Stimulated activated CD4-positive, alpha-beta T cell treated with anti-CD3 and anti-CD28 coated beads, Interleukin-1b, Interleukin-23, amount 100 ng/mL, for 4 hours (primary cell): ENCODE measurements at places on chromosomes 5 and 9.
A peak's percentile ranks its signal among the peaks of the same experiment; 100 is the strongest.

- DNase-seq, result no peak
These were observed 44.8 kb upstream of the ALDOB start for GRCh38 chr9:101480386-101480785.

- no peak for DNase-seq
These were observed 31.3 kb upstream of the IRGM start for GRCh38 chr5:150815010-150815409.

DNA sequence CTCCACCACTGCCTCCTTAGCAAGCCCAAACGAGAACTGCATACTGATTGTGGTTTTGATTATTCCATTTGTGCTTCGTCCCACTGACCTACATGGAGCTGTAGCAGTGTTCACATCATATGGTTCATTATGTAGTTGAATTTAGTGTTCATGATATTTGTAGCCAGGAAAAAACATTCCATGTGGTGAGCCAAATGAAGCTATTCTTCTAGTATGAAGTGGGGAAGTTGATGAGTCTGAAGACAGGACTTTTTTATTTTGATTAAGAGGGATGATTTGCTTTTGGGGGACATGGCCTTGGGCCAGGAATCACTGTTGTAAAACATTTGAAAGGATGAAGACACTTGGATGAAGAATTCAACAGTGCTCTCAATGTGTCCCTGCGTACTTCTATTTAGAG, 192.9 kb upstream of the SLC27A6 start:
- DNase-seq, result no peak

- DNase-seq, result no peak
These were observed 159.9 kb downstream of the TMEM38B start for GRCh38 chr9:105854026-105854782.

DNA sequence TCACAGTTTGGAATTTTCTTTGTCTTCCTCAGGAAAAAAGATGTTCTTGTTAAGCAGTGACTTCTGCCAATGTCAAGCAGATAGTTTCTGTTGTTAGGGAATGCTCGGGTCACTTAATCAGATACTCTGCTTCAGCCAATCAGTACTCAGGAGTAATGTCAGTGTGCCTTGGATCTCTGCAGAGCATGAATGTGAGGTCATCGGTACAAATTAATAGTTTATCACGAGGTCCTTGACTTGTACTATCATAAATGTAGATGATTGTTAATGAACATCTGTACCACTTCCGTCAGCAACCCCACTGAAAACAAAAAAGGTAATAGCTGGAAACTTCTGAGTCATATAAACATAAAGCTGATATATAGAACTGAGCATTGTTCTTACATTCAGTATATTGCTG, 73.6 kb downstream of the FBXL7 start:
- no peak for DNase-seq

DNA sequence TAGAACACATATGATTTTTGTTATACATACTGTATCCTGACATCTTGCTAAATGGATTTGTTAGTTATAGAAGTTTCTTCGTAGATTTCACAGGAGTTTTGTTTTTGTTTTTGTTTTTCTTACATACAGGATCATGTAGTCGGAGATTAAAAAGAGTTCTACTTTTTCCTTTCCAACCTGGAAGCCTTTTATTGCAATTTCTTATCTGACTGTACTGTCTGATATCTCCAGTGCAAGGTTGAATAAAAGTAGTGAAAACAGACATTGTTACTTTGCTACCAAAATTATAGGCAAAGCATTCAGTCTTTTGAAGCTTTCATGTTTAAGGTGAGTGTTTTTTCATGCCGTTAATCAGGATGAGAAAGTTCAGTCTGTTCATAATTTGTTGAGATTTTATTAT, 117.4 kb upstream of the PRSS3 start:
- DNase-seq, result no peak

GRCh38 chr5:116446356-116447005, 128.1 kb downstream of the SEMA6A start:
- no peak for DNase-seq

DNA sequence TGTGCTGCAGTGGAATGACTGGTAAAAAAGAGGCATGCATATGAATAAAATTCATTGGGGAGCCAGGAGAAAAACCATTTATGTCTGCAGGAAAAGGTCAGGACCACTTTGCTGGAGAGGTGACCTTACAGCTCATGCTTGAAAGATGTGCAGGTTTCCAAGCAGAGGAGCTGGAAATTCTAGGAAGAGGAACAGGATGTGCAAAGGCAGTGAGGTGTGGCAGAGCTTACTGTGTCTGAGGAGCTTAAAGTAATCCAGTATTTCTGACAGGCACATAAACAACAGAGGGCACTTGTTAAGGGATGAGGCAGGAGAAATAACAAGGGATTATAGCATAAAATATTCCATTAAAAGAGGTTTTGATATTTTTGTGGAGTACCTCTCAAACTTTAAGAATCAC, 203.2 kb downstream of the CD180 start:
- DNase-seq, result no peak

DNA sequence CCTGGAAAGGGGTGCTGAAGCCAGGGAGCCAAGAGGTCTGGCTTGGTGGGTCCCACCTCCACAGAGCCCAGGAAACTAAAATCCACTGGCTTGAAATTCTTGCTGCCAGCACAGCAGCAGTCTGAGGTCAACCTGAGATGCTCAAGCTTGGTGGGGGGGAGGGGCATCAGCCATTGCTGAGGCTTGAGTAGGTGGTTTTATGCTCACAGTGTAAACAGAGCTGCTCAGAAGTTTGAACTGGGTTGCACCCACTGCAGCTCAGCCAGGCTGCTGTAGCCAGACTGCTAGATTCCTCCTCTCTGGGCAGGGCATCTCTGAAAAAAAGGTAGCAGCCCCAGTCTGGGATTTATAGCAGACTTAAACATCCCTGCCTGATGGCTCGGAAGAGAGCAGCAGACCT, 55.5 kb upstream of the FBXL17 start:
- DNase-seq, result no peak

DNA sequence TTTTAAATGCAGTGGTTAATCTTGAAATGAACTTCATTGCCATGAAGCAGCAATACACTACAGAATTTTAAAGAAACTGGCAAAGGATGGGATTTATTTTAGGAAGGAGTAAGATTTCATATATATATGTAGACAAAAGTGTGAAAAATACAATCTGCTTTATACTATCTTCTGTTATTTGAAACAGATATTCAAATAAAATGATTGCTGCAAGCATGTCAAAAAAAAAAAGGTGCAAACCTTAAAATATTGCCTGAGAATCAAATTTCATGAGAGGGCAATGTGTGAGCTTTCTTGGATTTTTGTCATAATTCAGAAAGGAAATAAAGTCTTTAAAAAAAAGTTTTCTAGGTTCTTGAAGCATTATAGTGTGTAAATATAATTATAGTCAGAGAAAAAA, 705.0 kb upstream of the CDH10 start:
- no peak for DNase-seq

- no peak for DNase-seq
These were observed 192.2 kb upstream of the C9orf72 start for GRCh38 chr9:27765266-27766072.

GRCh38 chr5:21398511-21398910, 1410.5 kb upstream of the CDH18 start:
- no peak for DNase-seq

DNA sequence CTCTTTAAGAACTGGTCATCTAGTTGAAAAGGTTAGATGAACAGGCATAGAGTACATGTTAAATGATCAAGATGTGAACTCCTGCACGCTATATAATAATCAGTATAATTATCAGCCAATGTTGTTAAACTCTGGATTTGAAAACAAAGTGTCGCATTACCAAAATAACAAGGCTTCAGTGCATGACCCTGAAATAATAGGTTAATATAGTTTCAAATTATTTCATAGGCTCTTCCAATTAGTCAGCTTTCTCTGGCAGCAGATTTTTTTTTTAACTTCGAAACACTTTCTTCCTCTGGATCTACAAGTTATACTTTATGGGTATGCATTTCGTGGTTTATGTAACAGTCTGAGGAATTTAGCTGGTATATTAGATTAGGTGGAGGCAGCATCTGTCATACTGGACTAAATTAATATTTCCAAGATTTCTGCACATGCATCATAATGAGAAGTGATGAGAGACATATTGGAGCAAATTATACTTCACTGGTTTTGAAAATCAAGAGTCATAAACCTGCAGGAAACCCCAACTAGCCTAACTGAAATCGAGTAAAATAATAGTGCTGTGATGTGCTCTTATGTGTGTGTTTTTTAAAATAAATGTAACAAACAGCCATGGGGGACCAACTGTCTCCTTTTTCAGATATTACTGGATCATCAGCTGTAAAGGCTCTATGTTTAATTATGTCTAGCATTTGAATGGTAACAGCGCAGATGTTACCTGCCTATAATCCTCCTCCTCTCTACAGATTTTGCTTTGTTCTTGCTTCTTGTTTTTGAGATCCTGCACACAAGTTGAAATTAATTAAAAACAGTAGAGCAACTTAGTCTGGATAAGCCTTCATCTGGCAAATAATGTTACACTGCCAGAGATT, 85.9 kb upstream of the CKMT2 start:
- no peak for DNase-seq

DNA sequence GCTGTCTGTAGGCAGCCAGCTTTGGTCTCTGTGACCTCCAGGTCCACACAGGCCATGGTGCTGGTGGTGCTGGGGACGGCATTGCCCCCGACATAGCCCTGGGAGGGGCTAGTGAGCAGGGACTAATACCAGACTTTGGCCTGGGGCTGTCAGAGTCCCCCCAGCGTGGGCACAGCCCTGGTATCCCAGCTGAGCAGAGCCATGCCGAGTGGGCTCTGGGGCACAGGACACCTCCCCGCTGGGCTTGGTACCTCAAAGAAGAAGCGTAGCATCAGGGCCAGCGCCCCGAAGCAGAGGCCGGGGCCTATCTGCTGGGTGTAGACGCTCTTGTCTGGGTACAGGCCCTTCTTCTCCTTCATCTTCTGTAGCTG, 9.5 kb downstream of the MYMK start:
- no peak for DNase-seq

GRCh38 chr5:142924135-142924883, 154.1 kb downstream of the ARHGAP26 start:
- no peak for DNase-seq

DNA sequence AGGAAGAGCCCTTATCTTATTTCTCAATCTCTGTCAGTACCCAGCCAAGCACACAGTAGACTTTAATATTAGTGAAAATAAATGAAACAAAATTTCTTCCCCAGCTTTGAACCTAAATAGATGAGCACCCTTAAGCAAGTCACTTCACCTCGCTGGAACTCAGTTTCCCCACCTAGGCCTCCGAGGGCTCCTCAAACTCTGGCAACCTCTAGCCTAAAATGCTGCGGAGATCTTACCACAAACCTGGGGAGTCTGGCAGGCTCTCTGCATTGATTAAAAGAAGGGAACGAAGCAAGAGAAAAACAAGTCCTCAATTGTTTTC, 326 bp downstream of the RIGI start:
- no peak for DNase-seq

DNA sequence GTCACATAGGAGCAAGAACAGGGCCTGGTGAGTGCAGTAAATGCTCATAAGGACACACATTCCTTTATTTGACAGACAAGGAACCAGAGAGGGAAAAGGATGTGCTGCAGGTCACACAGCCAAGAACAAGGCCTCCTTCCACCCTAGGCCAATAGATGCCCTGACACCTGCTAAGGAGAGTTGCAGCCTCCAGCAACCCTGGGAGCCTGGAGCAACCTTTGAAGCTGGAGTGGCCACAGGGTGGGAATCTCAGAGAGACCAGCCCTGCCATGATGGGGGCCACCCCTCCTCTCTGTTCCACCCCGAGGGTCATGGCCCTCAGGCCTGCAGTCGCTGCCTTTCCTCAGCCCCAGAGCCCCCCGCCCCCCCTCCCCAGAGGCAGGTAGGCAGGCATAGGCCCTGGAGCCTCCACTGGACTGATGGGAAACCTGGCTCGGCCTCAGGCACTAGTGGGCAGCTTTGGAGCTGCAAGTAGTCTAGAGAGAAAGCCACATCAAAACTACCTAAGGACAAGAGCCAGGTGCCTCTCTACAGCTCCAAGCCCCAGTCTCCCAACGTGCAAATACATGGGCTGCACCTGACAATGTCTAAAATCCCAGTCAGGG, 116.1 kb upstream of the SPOCK1 start:
- DNase-seq, result no peak

- no peak for DNase-seq
These were observed 9.6 kb upstream of the IL17B start for GRCh38 chr5:149388498-149389190.

DNA sequence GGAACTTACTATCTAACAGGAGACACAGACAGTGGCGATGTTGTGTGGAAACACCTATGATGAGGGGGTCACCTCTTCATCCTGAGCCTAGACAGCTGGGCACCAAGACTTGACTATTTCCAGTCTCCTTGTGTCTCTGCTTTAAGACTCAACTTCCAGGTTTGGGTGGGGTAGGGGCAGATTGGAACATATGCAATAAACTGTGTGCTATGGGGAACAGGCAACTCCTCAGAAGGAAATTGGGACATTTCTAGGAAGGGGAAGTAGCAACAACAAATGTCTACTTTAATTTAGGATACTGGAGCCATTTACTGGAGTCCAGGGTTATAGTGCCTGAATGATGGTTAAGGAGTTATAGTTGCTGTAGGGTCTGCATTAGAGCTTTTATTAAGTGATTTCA, 57.3 kb downstream of the FGF18 start:
- DNase-seq, result no peak

- DNase-seq, result no peak
These were observed 149.0 kb downstream of the AUH start for GRCh38 chr9:91212596-91213243.

DNA sequence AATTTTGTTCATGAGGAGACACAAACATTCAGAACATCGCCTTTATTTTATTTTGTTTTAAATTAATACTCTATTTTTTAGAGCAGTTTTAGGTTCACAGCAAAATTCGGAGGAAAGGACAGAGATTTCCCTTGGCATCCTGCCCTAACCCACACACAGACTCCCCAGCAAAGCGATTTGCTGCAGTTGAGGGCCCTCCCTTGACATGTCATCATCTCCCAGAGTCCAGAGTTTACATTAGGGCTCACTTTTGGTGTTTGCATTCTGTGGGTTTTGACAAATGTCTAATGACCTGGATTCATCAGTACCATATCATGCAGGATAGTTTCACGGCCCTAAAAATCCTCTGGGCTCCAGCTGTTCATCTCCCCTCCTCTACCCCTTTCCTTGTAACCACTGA, 33.6 kb upstream of the COL5A1 start:
- DNase-seq, result no peak

GRCh38 chr5:75734913-75735789, 17.9 kb upstream of the POC5 start:
- no peak for DNase-seq

DNA sequence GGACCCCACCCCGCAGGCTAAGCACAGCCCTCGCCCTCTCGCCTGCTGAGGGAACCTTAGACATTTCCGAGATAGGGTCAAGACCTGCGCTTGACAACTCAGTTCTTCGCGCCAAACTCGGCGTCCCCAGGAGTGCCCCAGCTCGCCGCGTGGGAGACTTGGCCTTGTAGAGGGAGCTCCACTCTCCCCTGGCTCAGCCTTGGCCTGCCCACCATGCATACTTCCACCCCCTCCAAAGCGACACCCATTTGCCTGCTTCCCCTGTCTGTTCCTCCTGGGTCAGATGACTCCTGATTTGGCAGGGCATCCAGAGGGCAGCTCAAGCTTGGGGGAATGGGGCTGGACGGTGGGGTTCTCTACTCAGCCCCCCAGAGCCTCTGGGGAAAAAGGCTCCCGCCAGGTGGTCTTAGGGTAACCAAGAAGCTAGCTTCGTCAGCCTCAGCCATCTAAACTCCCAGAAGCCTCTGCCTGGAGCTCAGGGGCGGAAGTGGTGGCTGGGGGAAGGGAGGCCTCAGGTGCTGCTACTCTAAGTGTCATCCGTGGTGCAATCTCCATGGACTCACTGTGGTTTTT, 560 bp downstream of the DOCK2 start:
- DNase-seq, result peak; percentile 54
